ENCODE measurements at places on chromosomes 1 and 21. TPM values are rescaled to one million over a fixed set of nuclear protein-coding genes. Genes with fewer than 3 reads are reported as not detected.

DNA sequence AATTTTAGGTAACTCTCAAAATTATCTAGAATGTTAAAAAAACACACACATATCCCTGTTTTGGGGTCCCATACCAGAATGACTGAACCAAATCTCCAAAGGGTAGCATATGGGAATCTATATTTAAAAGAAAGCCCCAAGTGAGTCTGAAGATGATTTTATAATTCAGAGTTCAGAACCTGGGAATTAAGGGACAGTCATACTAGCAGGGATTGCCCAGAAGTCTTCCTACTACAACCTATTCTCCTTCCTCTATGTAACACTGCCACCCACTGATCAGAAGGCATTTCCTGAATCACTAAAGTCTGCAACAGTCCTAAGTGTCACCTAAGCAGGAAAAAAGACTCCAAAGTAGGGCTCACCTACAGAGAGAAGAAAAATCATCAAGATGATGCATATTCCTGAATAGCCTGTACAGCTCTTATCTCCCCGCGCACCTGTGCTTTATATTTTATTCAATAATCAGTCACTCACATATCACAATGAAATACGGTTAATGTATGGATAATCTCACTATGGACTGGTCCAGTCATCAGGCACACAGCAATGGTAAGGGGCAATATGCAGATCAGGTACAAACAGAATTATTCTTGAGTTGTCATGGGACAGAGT lies 4.9 kb downstream of the RGS1 start:
- H3K36me3 ChIP-seq, result no peaks in the 10 kb centered on the region
- no peaks in the 10 kb centered on the region for H3K4me1 ChIP-seq
- H3K4me3 ChIP-seq, result peak overlapping the region; percentile 20
- H3K27me3 ChIP-seq, result no peaks in the 10 kb centered on the region

GRCh38 chr1:10738061-10739058 lies 58.1 kb downstream of the CASZ1 start:
- peaks cover 17% of the 10 kb centered on the region for H3K4me1 ChIP-seq
- H3K4me3 ChIP-seq, result no peak overlapping the region
- DNase-seq, result no peak
- peak overlapping the region; percentile 13 for H3K27ac ChIP-seq
- peaks cover 13% of the 10 kb centered on the region for H3K36me3 ChIP-seq

- H3K36me3 ChIP-seq, result no peaks in the 10 kb centered on the region
Observed at GRCh38 chr1:8394456-8395321, 76.8 kb downstream of the SLC45A1 start.

- no peak overlapping the region for H3K4me3 ChIP-seq
- H3K36me3 ChIP-seq, result no peaks in the 10 kb centered on the region
- H3K27ac ChIP-seq, result no peak overlapping the region
- no peak for DNase-seq
Observed at GRCh38 chr21:32867597-32867996, 96.0 kb upstream of the PAXBP1 start.

- no peak overlapping the region for H3K27ac ChIP-seq
- no peaks in the 10 kb centered on the region for H3K36me3 ChIP-seq
- peaks cover 28% of the 10 kb centered on the region for H3K4me1 ChIP-seq
- no peak for DNase-seq
- H3K4me3 ChIP-seq, result no peak overlapping the region
- peaks cover 2% of the 10 kb centered on the region for H3K27me3 ChIP-seq
Observed at GRCh38 chr1:23573574-23574182, 14.4 kb upstream of the ID3 start.

GRCh38 chr1:179955287-179955680 lies 674 bp downstream of the CEP350 start:
- peak overlapping the region; percentile 95 for H3K27ac ChIP-seq
- peak overlapping the region; percentile 88 for H3K4me3 ChIP-seq
- no peaks in the 10 kb centered on the region for H3K27me3 ChIP-seq

DNA sequence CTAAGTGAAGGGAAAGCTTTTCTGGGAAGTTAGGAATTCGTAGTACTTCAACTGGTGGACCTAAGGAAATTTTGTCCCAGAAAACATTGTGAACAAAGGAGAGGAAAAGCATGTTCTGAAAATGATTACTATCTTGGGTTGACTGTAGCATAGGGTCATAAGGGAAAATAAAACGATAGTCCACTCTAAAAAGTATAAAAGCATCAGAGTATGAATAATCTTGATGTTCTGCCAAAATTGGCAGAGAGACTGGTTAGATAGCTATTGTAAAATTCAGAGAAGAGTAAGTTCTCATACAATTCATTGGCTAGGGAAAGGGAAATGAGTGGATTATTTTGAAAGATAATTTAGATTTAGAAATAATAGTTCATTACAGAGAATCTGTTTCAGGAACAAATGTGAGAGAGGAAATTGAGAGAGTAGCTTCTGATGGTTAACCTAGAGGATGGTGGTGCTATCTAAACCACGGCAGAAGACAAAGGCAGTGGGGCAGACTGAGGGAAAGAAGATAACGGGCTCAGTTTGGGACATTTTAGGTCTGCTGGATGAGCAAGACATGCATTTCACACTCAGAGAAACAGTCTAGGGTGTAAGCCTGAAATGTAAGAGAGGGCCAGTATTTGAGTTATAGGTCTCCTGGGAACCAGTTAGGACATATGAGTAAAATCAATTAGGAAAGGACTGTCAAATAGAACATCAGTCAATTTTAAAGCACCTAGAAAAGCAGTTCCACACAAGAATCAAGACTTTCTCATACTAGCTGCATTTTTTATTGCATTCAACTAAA lies 799.3 kb upstream of the CXADR start:
- H3K27ac ChIP-seq, result no peak overlapping the region
- H3K27me3 ChIP-seq, result no peaks in the 10 kb centered on the region
- DNase-seq, result no peak
- H3K36me3 ChIP-seq, result no peaks in the 10 kb centered on the region

- H3K4me3 ChIP-seq, result no peak overlapping the region
- peaks cover 27% of the 10 kb centered on the region for H3K4me1 ChIP-seq
- DNase-seq, result no peak
- H3K27ac ChIP-seq, result no peak overlapping the region
- no peaks in the 10 kb centered on the region for H3K27me3 ChIP-seq
Observed at GRCh38 chr1:236151739-236152424, 9.5 kb downstream of the GPR137B start.

GRCh38 chr1:150018165-150018564 lies 7.6 kb upstream of the OTUD7B start:
- H3K36me3 ChIP-seq, result no peaks in the 10 kb centered on the region
- H3K27me3 ChIP-seq, result no peaks in the 10 kb centered on the region
- DNase-seq, result no peak
- no peak overlapping the region for H3K4me3 ChIP-seq
- no peak overlapping the region for H3K27ac ChIP-seq

GRCh38 chr1:44619261-44619900 lies 54.9 kb downstream of the TMEM53 start:
- no peak for DNase-seq
- no peaks in the 10 kb centered on the region for H3K4me1 ChIP-seq
- H3K4me3 ChIP-seq, result no peak overlapping the region

DNA sequence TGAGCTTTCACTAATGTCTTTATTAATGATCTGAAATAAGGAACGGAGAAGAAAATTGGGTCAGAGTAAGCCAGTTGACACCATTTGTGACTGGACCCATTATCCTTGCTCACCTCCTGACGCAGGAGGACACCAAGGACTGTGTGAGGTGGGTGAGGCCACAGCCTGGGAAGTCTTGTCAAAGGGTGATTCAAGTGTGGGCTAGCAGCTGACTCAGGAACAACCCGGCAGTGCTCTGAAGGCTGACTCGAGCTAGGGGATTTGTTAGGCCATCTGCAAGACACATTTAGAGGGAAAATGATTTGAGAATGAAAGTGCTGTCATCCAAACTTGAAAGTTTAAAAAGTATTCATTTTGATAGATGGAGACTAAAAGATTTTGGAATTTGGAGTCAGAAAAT lies 21.2 kb downstream of the PRRX1 start:
- no peak overlapping the region for H3K27ac ChIP-seq

DNA sequence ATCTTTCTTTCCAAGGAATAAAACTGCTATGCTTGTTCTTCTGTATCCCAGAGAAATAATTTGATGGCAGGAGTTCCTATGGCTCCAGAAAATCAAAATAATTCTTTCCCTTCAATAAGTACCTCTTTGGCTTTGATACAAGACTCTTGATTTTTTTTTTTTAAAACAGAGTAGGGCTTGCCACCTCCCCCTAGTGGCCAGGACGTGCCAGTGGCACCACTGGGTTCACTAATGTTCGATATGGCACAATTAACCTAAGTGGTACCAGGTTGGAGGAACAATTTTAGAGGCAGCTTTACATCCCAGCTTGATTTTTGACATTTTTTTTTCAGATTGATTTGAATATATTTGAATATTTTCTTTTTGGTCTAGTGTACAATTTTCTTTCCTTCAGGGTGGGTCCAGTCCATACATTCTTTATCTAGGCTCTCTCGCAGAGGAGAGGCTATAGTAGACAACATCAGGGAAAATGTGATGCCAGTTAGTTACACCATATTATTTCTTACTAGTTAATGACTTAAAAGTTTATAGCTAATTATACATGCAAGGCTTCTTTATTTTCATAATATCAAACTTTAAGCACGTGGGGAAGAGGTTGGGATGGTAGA lies 330.9 kb downstream of the S1PR1 start:
- DNase-seq, result no peak
- H3K4me1 ChIP-seq, result no peaks in the 10 kb centered on the region
- no peak overlapping the region for H3K4me3 ChIP-seq
- H3K27ac ChIP-seq, result no peak overlapping the region
- no peaks in the 10 kb centered on the region for H3K27me3 ChIP-seq

DNA sequence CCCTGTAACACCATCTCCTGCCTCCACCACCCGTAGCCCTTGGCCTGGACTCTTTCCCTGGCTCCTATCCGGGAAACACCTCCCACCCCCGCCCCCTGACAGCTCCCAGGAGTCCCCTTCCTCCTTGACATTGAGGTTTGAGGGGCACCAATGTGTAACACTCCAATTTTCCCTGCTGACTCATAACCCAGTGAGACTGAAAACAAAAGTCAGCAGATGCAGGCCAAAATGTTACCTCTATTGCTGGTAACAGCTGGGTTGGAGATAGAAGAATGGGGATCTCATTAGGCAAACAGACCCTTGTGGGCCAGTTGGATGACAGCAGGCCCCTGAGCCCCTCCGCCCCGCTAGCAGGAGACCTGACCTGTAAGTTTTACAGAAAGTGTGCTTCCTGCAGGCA lies 237.2 kb downstream of the KAZN start:
- no peak for DNase-seq
- no peak overlapping the region for H3K27ac ChIP-seq
- no peaks in the 10 kb centered on the region for H3K36me3 ChIP-seq
- H3K4me1 ChIP-seq, result no peaks in the 10 kb centered on the region

DNA sequence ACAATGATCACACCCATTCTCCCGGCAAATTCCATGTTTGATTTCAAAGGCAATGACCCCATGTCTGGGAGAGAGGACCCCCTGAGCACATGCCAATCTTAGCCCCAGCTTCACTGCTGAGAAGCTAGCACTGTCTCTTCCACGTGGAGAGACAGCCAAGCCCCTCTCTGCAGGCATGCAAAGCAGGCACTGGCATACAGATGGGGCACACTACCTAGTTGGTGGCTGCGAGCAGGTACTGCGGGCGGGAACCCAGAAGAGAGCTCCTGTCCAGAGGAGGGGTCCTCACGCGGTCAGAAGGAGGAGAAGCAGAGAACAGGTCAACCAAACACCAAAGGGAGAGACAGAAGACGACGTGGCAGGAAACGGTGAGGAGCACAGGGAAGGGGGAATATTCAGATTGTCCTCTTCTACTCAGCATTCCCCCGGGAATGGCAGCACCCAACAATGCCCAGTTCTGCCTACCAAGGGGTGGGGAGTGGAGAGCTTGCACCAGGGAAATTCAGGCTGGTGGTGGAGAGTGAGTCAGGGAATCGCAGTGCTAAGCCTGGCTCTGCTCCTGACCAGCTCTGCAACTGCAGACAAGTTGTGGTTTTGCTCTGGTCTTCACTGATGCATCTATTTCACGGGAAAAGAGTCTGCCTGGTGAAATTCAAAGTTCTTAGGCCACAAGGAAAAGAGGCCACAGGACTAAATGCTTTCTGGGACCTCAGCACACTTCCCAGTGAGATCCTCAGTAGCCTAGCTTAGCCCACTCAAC lies 48.1 kb upstream of the GOLT1A start:
- H3K27ac ChIP-seq, result no peak overlapping the region
- H3K27me3 ChIP-seq, result no peaks in the 10 kb centered on the region
- no peaks in the 10 kb centered on the region for H3K4me1 ChIP-seq

DNA sequence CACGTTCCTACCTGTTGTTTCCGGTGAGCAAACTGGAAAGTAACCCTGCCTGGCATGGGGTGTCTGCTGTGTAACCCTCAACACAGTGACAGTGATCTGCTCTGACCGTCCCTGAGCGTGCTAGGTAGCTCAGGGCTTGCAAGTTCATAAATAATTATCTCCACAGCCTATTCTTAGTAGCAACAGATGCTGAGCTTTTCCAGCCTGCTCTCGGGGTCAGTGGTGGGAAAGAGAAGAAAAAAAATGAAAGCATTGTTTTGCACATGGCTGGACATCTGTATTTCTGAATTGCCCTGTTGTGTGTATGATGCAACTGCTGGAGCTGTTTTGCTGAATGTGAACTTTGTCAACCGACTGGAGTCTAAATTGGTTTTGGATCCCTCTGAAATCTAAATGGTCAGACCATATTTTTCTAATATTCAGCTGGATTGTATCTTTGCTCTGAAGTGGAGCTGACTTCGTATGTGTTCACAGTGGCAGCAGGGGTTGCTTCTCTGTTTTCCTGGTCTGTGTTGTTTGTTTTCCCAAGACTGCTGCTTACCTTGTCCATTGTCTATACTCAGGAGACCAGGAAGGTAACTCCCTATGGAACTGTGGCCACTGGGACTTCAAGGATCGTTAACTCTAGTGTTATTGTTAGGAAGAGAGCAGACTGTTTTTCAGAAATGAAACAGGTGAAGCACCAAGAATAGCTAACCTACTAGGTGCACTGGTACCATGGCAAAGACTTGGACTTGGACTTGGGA lies 27.0 kb downstream of the TGFB2 start:
- H3K27me3 ChIP-seq, result no peaks in the 10 kb centered on the region
- H3K4me1 ChIP-seq, result peaks cover 27% of the 10 kb centered on the region
- no peaks in the 10 kb centered on the region for H3K36me3 ChIP-seq
- H3K27ac ChIP-seq, result no peak overlapping the region
- DNase-seq, result no peak
- H3K4me3 ChIP-seq, result no peak overlapping the region

DNA sequence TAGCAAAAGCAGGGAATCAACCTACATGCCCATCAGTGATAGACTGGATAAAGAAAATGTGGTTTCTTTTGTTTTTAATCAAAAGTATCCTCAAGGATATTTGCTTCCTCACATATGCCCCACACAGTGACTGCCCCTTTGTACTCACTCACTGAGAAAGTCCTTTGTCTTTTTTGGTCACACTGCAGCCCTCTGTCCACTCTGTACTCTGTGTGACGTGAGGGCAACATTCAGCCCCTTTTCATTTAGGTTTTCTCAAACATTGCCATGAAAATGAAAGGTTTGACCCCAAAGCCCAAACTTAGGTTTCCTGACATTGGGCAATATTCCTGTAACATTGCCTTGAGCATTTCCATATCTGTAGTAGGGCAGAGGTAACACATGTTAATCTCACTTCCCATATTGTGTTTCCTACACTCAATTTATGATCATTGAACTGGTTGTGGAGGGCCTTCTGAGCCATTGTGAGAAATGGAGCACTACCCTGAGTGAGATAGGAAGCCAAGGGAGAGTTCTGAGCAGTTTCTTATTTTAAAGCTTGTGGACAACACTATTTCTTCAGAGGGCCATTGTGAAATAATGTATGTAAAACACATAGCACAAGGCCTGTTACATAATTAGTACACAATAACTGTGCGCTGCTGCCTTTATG lies 501.9 kb upstream of the C1orf87 start:
- H3K27ac ChIP-seq, result no peak overlapping the region
- no peaks in the 10 kb centered on the region for H3K27me3 ChIP-seq
- DNase-seq, result no peak
- H3K4me1 ChIP-seq, result no peaks in the 10 kb centered on the region
- H3K4me3 ChIP-seq, result no peak overlapping the region

The EPHB2 gene
- total RNA-seq, result 3.1 TPM

The CA6 gene
- not detected for total RNA-seq

The PRKAA2 gene
- total RNA-seq, result 3.4 TPM

The CASQ2 gene
- total RNA-seq, result 0.53 TPM

The SLC1A7 gene
- not detected for total RNA-seq
